GM03348 (cell line): ENCODE measurements at places on chromosomes 16 and 17.

DNA sequence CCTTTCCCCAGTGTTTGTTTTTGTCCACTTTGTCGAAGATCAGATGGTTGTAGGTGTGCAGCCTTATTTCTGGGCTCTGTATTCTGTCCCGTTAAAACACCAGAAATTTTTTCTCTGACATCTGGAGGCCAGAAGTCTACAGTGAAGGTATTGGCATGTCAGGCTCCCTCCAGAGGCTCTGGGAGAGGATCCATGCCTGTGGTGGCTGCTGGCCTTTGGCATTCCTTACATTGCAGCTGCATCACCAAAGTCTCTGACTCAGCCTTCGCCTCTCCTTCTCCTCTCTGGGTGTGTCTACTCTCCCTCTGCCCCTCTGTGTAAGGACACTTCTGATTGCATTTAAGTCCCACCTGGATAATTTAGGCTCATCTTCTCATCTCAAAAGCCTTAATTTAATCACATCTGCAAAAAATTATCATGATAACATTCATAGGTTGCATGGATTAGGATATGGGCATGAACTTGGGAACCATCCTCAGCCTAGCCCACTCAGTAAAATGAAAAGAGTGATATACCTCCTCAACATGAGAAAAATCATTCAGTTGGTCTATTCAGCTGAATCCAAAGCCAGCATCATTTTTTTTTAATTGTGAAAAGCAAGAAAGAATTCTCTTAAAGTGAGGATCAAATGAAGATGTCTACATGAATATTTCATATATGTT is 78.0 kb downstream of the MAP2K6 start:
- DNase-seq, result peak; percentile 89

- no peak for DNase-seq
These were observed 49.6 kb upstream of the PLCG2 start for GRCh38 chr16:81729451-81729850.

GRCh38 chr17:71870546-71870862 is 250.3 kb upstream of the SOX9 start:
- DNase-seq, result no peak

DNA sequence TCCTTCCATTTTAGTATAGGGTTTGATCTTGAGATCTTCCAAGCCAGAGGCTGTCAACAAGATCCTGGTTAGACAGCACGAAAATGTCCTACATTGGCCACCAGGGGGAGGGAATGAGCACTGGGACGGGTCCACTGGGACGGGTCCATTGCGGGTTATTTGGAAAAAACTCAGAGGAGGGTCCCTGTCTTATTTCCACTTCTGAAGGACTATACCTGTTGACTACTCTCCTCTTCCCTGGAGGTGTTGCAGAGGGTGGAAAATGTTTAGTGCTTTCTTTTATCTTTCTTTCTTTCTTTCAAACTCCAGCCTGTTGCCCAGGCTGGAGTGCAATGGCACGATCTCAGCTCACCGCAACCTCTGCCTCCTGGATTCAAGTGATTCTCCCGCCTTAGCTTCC is 2.5 kb downstream of the TTLL6 start:
- peak; percentile 83 for DNase-seq

DNA sequence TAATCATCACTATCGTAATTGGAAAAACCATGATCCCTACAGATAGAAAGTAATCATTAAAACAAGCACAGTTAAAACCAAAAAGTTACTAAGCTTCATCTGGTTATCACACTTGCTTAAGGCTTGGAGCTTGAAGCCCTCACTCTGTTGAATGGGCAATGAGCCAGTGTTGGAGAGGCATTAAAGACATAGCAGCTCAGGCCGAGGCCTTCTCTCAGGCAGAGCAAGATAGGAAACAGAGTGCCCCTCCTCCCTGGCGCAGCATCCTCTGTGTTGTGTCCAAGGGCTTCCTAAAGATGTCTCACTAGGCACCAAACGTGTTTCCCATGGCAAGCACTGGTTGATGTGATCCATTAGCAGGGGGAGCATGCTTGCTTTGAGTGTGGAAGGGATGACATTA is 34.9 kb upstream of the LGALS9 start:
- no peak for DNase-seq

- no peak for DNase-seq
These were observed 150.6 kb upstream of the ZFHX3 start for GRCh38 chr16:73198481-73198880.

DNA sequence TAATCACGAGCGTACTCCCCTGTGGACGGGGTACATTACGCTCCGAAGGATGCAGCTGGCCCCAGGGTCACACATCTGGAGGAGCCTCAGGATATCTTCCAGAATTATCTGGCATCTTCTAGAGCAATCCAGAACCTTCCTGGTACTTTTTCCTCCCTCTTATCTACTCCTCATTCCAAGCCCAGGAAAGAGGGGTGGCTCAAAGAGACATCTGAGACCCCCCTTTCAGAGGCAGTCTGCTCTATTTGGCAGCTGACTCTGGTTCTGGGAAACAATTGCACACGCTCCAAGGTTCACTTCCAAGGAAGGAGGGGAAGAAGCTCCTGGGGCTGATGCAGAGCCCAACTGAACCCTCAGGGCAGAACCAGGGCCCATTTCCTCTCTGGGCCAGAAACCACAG is 14.9 kb downstream of the RBFOX3 start:
- DNase-seq, result no peak

DNA sequence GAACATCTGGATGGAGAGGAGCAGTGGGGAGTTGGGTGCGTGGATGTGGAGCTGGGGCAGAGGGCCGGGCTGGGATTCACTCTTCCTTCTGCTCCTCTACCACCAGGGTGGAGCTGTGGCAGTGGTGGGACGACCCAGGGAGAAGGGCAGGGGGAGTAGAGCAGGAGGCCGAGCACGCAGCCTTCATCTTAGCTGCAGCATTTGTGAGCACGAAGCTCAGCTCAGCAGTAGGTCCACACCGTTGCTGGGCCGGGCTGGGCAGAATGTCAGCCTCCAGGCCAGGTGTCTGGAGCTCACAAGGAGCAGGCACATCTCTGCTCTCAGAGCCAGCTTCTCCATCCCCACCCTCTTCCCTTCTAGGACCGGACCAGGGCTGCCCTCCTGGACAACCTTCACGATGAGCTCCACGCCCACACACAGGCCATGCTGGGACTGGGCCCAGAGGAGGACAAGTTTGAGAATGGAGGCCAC is 55.7 kb downstream of the OR1D5 start:
- DNase-seq, result no peak

GRCh38 chr17:48565022-48565554 is 13.1 kb downstream of the HOXB4 start:
- DNase-seq, result no peak

DNA sequence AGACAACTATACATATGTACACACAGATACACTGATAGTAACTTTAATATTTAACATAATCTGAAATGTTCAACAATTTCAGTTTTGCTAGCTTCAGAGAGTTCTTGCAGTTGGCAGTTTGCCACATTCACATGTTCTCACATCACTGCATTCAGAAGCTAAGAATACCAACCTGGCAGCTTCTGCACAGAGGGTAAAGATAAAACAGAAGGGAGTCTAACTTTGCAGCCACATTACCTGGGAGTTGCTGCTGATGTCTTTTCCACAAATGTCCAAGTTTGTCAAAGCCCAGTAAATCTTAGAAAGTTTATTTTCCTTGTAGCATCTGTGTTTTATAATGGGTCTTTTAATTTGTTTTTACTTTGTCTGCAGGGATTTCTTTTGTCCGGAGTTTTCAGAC is 332.0 kb downstream of the BCAS3 start:
- DNase-seq, result no peak

DNA sequence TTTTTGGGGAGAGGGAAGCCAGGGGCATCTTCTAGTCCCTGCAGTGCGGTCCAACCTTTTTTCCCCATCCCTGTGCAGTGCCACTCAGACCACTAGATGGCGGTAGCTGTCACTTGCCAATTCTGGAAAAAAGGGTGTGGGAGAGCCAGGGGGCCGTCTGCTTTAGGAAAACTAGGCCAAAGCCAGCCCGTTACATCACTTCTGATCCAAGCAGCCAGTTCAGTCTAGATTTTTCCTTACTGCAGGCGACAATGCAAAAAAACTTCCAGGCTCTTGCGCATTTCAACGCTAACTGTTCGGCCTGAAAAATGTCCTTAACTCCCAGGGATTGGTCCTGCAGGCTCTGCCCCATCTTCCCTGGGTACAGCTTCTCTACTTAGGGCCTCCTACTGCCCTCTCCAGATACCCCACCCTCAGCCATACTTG is 69.2 kb upstream of the CES5A start:
- peak; percentile 81 for DNase-seq

- DNase-seq, result no peak
These were observed 207.6 kb downstream of the CEP112 start for GRCh38 chr17:65984299-65984698.

GRCh38 chr17:76793775-76794174 is 55.9 kb downstream of the MFSD11 start:
- peak; percentile 33 for DNase-seq

DNA sequence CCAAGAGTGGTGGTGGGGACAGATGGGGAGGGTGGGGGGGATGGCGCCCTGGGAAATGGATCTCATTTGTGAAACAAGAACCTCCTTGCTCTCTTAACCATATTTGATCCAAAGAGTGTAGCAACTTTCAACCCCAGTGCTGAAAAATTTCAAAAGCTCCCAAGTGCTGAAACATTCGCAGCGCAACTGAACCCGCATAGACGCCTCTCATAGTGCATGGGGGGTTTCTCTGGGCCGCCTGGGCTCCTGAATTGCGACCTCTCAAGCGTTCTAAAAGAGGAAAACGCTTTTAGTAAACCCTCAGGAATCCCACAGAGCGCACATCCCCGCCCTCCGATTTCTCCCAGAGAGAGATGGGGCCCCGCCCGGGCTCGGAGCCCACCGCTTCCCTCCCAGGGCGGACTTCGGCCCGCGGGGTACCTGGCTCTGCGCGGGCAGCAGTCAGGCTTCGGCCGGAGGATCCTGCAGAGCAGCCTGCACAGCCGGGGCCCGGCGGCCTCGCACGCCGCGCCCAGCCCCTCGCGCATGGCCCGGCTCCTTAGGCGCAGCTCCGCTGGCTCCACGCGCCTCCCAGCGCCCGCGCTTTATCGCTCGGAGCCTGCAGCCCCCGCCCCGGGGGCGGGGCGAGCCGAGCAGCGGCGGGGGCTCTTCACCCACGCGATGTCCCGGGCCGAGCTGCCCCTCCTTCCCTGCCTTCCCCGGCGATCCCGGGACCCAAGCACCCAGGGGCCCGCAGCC is 7.0 kb downstream of the NOS2 start:
- peak; percentile 44 for DNase-seq

- no peak for DNase-seq
These were observed 198.6 kb downstream of the AATF start for GRCh38 chr17:37147301-37147812.

DNA sequence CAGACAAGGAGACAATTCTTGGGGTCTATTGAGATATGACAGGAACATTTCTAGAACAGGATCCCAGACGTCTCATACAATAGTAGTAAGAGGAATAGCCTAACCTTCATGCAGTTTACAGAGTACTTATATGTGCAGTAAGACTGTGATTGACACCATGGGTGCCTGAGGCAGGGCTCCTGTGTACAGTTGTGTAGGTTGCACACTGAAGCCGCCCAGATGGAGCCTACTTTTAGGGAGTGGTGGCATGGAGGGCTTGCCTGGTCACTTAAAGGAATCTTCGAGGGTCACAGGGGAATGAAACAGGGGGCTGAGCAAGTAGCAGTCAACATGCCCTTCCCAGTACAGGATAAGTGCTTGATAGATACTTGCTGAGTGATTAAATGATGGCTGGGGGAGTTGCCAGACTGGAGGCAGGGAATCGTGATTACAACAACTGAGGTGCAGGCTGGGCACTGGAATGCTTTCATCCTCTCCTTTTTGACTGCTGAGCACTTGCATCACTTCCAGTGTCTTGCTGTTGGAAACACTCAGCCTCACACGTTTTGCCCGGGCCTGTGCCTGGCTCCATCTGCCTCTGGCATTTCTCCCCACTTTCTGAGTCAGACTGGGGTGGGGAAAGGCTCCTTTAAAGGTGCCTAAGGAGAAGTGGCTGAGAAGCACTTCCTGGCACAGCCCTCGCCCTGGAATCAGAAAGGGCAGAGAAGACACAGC is 71.0 kb downstream of the COPRS start:
- DNase-seq, result peak; percentile 92

DNA sequence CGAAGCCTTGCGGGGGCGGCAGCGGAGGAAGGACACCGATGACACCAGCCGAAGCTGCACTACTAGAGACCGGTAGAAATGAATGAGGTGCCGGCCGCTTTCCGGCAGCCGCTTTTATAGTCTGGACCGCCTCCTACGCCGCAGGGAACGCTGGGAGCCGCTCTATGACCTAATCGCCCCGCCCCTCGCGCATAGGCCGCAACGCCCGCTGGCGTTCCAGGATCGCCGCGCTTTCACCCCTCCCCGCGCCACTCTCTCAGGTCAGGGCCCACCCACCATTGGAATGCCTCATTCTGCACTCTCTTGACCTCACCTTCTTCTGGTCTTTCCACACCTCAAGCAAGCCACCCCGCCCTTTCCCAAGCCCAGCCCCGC is at the start of gene DDX5:
DDX5 (minus strand) TSS at position 89 of the 375 bp plus-strand sequence. CDS start 170 bp downstream, outside the sequence.
- DNase-seq, result peak; percentile 95

DNA sequence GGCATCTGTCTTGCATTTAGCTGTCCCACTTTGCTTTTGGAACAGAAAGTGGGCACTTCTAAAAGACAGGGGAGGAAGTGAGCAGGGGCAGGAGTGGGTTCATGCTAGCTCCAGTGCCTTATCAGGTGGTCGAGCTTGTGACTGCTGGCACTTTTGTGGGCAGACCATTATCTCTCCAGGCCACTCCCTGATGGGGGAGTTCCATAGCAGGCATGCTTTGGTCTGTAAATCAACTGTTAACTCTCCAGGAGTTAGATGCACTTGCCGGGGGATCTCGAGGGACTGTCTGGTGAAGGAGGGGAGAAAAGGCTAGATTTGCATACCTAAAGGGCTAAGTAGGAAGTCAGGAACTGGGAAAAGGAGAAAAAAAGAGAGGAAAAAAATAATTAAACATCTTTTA is 9.3 kb upstream of the CARD14 start:
- DNase-seq, result no peak

- DNase-seq, result no peak
These were observed 54.1 kb downstream of the IGF2BP1 start for GRCh38 chr17:49051269-49051668.

DNA sequence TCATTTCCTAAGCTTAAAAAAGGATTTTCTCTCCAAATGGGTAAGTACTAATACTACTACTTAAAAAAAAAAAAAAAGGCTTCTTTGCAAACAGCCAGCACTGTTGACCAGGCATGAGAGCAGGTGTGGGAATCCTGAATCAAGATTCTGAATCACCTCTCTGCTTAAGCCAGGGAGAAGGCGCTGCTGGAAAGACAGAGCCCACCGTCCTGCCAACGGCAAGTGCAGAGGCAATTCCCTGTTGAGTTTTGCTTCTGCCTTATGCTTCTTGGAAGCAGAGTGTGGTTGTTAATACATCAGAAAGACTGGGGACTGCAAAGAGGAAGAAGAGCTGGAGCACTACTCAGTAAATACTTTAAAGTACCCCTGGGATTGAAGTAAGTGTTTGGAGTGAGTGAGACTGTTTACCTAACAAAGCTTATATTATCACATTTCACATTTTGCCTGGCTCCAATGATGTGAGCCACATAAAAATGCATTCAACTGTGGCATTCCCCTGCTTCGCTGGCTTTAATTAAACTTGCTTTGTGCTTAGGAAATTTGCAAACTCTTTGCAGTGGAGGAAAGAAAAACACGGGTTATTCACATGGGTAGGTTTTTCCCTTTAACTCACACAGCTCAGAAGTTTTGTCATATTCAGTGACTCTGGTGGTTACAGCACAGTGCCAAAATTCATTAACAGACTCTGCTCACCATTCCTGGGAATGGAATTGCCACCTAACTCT is 86.0 kb upstream of the KIF2B start:
- no peak for DNase-seq

- peak; percentile 10 for DNase-seq
These were observed 5.1 kb downstream of the BPTF start for GRCh38 chr17:67830440-67830839.

GRCh38 chr17:33288954-33289353 is 4.1 kb downstream of the ASIC2 start:
- no peak for DNase-seq

GRCh38 chr17:71985111-71986039 is 135.4 kb upstream of the SOX9 start:
- no peak for DNase-seq
